ENCODE measurements at places on chromosomes 3 and 15.

DNA sequence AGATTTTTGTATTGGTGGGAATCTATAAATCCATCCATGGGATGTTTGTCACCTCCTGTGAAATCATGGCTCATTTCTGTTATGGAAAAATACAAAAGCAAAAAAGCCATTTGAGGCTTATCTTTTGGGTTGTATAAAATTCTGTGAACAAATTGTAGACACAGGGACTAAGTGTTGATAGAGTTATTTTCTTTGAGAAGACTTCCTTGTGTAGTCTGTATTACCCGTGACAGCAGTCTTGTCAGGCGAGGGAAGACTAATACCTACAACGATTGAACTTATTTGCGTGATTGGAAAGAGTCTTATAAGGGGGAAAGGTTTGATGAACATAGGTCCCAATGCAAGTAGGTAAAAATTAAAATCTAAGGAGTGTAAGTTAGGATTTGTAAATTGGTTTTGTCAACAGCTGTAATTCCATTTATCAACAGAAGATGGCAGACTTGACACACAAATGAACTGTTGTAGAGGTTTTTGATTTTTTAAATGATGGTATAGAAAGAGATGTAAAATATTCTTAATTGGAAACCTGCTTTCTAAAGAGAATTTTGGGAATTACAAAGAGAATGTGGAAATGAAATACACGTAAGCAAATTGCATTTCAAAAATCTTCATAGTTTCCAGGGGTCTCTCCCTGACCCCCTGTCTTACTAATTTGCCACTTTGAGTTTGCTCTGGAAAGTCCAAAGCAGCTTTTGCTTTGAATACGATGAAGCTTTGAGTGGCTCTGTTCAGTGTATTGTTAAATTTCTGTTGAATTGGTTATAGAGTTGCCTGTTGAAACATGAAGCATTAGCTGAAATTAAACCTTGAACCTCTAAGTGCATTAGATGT lies 33.2 kb downstream of the SLC25A26 start:
- DNase-seq: no peak

- no peak for DNase-seq
Observed at GRCh38 chr15:78049691-78050440, 27.6 kb downstream of the TBC1D2B start.

DNA sequence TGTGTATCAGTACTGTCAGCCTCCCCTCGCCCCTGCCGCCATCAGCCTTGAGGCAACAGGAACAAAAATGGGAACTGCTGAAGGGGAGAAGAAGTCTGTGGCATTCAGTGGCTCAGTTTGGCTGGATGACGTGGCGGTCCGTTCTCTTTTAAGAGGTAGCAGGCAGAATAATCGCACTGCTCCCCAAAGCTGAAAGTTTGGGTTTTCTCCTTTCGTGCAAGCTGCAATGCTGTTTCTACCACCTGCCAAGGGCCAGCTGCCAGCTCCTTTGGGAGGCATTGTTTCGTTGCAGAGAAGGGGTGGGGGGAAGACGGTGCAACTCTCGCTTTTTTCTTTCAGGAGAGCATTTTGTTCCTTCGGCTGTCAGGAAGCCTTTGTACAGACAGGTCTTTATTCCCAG lies 369.6 kb upstream of the RORA start:
- peak; percentile 0 for DNase-seq

DNA sequence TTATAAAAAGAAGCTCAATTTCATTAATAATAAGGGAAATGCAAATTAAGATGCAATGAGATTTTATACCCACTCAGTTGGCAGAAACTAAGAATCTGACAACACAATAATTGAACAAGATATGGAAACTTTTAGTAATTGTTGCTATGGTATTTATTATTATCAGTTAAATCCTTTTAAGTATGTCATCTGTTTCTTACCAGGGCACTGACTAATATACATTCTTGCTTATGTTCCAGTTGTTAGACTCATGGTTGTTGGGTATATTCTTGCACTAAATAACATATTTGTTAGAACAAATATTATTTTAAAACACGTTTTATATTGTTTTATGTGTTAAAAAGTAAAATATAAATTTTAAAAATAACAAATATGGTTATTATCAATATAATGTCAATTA lies 690.3 kb downstream of the MECOM start:
- no peak for DNase-seq

- DNase-seq: no peak
Observed at GRCh38 chr3:16449369-16449768, 64.1 kb downstream of the RFTN1 start.

- DNase-seq: no peak
Observed at GRCh38 chr15:68515371-68516095, 63.3 kb upstream of the CORO2B start.

- DNase-seq: no peak
Observed at GRCh38 chr15:70762469-70763119, 764 bp downstream of the UACA start.

DNA sequence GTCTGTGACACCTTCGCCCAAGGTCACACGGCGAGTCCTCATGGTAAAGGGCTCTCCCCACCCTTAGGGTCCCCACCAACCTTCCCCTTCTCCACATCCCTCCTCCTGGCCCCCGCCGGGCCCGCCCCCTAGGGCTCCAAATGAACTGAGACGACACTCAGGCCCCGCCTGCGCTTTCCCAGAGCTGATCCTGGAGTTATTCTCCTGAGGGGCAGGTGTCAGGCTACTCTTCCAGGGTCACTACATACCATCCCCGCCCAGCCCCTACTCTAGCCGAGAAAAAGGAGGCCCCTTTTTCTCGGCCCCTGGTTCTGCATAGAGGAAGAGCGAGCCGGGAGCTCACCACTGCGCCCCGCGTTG lies 292 bp downstream of the USP4 start:
- no peak for DNase-seq

- DNase-seq: no peak
Observed at GRCh38 chr3:183515968-183516851, 39.3 kb downstream of the KLHL6 start.

GRCh38 chr3:188695241-188695640 lies 476.5 kb upstream of the TPRG1 start:
- no peak for DNase-seq

GRCh38 chr3:82015241-82015640 lies 253.8 kb upstream of the GBE1 start:
- DNase-seq: no peak

GRCh38 chr15:80777826-80778620 lies 1.1 kb upstream of the CEMIP start:
- DNase-seq: no peak

GRCh38 chr3:74267131-74267530 lies 347.3 kb downstream of the CNTN3 start:
- DNase-seq: no peak

DNA sequence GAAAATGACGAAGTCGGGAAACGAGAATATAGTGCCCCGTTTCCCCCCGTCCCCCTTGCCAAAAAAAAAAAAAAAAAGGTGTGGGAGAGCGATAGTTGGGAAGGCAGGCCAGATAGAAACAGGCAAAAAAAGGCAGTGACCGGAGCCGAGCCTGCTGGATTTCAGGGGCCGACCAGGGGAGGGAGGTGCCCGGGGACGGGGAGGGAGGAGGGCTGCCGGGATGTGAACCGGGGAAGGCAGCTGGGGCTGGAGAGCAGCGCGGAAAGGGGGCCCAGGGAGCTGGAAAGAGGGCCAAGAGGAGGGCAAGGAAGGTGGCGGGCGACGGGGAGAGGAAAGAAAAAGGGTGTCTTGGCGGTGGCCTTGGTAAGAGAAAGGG lies 837 bp downstream of the LRRN1 start:
- DNase-seq: peak; percentile 30

DNA sequence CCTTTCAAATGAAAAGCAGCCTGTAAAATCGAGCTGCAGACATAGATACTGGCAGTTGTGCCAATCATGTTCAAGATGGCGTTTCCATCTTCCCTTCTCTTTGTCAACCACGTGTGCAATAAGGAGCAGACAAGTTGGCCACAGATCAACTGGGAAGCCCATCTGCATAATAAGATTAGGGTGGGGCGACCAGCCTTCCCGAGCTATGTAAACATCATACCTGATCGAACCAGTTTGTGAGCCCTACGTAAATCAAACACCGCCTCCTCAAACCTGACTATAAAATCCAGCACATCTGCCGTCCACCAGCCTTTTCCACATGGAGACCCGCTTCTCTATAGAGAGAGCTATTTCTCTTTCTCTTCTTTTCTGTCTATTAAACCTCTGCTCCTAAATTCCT lies 37.2 kb downstream of the TRIM42 start:
- no peak for DNase-seq

DNA sequence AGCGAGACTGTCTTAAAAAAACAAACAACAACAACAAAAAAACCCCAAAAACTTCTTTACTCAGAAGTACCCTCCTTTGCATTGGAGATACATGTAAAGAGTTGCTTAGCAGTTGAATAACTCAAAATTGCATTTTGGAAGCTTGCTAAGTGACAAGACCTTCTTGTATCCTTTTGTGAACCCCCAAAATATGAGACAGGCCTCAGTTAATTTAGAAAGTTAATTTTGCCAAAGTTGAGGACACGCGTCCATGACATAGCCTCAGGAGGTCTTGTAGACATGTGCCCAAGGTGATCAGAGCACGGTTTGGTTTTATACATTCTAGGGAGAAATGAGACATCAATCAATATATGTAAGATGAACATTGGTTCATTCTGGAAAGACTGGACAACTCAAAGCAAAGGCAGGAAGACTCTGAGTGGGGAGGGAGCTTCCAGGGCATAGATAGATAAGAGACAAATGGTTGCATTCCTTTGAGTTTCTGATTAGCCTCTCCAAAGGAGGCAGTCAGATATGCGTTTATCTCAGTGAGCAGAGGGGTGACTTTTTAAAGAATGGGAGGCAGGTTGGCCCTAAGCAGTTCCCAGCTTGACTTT lies 1.7 kb upstream of the ARF4 start:
- DNase-seq: no peak

DNA sequence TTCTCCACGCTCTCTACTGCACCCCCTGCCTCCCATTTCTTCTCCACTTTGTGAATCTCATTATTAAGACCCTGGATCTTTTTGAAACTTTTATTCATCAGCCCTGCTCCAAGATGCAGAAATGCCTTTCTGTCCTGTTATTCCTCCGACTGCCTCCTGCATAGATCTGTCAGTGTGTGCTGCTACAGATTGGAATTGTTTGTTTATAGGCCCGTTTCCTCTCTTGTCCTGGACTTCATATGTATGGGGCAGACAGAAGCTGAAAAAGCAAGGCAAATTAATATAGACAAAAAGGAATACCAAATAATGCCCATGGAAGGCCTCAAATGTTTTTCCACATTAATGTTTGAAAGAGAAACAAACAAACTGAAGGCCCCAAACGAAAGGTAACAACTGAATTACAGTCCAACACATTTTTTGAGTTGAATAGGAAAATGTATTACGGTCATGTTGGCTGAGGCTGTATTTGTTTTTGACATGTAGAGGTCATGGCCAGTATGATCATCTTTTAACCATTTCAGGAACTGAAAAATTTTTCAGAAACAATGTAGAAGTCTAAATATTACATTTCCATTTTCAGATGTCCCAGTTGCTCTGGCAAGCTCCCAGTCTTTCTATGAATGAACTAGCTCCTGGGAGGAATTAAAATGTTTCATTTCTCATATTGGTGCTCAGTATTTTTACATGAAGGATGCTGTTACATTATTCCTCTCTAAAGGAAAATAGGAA lies 8.8 kb downstream of the CHST2 start:
- DNase-seq: no peak

DNA sequence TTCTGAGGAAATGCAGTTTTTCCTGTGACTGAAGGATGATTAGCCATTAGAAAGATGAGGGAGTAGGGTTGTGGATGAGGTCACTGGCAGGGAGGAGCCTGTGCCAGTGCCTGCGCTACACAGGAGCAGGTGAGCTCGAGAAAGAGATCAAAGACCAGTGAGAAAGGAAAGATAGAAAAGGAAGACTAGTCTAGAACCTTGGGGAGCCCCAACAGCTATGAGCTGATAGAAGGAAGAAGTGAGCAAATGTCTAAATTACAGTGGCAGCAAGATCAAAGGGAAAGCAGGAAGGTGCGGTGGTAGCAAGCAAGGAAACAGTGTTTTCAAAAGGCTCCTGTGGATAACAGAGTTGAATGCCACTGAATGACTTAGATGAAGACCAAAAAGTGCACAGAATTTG lies 39.6 kb downstream of the LNP1 start:
- DNase-seq: no peak

- no peak for DNase-seq
Observed at GRCh38 chr3:49482766-49483165, 12.7 kb downstream of the DAG1 start.

DNA sequence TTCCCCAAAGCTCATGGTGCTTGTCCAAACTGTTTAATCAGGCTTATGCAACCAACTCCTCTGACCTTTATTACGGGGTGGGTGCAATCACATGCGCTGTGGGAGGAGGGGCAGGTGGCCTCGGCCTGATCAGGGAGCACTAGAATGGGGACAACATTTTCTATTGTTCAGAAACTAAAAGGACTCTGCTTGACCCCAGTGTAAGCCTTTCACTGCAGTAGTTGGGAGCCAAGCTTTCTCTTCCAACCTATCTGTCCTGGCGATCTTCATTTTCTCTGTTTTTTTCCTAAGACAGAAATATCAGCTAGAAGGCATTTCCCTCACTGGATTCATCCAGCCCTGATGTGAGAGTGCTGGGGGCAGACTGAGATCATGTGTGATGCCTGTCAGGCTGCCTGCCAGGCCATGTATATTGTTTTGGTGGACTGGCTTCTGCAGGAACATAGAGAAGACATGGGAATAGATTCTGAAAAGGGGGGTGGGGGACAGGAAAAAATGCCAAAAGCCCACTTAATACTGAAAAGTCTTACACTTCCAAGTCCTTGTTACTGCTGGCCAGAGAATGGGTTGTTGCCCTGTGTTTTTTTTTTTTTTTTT lies 627.0 kb upstream of the TBL1XR1 start:
- DNase-seq: no peak

DNA sequence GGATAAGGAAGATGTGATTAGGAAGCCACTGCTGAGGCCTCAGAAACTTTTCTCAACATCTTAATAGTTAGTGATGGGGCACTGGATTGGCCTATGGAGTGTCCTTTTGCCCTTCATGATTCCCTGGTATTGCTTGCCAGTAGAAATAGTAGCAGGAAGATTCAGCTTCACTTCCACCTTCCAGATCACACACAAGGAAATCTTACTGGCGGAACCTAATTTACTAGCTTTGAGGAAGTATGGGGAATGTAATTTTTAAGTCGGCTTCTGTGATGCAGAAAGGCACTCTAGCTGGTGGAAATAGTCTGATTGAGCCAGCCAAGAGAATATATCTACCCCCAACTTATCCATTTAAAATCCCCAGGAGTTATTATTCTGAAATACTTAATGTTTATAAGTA lies 46.5 kb downstream of the LPP start:
- no peak for DNase-seq

GRCh38 chr3:49813497-49814174 lies at the start of gene UBA7:
Gene UBA7, minus strand, starts transcription at chr3:49813953. Its CDS starts 166 bp downstream, at chr3:49813787.
- DNase-seq: no peak

DNA sequence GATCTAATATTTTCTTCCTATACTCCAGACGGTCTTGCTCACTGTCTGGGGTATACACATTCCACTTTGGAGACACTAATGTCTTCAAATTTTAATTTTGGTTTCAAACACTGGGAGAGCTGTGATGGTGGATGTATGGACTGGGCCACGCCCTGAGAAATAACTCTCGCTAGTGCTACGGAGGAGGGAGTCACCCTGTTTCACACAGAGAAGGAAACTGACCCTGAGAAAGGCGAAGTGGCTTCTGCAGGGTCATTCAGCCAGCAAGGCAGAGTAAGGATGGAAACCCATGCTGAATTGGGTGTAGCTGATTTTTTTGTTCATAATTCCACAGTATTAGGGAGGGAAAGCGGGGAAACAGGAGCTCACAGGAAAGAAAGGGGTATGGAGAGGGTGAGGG lies 8.6 kb upstream of the SKIC8 start:
- no peak for DNase-seq
